CMK (cell line): ENCODE measurements at places on chromosomes 11 and 22.

GRCh38 chr11:86688398-86689179 lies 16.2 kb upstream of the ME3 start:
- DNase-seq: no peak

- no peak for DNase-seq
Measured at GRCh38 chr22:24845041-24845898, 39.3 kb downstream of the SGSM1 start.

GRCh38 chr11:6258141-6258540 lies 1.5 kb upstream of the CCKBR start:
- DNase-seq: no peak

GRCh38 chr22:33139937-33140336 lies 81.8 kb upstream of the SYN3 start:
- DNase-seq: no peak

GRCh38 chr11:117303101-117303500 lies 12.0 kb downstream of the BACE1-AS start:
- no peak for DNase-seq

DNA sequence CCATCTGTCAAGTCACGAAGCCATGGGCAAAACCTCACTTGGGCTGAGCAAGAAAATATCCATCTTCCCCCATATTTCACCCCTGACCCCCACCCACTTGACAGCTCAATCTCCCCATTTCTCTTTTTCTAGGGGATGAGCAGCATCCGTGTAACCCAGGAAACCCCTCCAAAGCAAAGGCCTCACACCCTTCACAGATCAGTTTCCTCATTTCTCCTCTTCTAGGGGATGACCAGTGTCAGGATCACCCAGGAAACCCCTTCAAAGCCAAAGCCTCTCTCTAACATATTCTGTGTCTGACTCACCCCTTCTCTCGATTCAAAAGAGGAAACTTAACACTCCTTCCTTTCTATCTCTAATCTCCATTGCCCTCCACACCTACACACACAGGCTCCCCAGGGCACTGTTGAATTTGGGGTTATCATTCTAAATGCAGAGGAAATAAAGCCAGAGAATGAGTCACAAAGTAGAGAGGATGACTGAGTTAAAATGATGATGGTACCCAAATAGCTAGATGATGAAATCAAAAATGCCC lies 439.7 kb downstream of the BUD13 start:
- no peak for DNase-seq

DNA sequence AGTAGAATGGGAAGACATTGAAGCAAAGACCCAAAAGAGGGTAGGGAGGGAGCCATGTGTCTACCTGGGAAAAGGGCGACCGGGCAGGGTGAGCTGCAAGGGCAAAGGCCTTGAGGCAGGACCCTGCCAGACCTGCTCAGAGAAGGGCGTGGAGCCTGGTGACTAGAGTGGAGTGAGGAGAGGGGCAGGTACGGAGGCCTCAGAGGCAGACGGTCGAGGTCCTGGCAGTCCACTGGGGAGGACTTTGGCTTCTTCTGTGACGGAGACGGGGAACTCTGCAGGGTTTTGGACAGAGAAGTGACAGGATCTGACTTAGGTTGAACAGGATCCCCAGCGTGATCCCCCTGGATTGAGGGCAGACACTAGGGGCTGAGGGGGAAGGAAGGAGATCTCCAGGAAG lies 12.9 kb downstream of the RIBC2 start:
- no peak for DNase-seq

DNA sequence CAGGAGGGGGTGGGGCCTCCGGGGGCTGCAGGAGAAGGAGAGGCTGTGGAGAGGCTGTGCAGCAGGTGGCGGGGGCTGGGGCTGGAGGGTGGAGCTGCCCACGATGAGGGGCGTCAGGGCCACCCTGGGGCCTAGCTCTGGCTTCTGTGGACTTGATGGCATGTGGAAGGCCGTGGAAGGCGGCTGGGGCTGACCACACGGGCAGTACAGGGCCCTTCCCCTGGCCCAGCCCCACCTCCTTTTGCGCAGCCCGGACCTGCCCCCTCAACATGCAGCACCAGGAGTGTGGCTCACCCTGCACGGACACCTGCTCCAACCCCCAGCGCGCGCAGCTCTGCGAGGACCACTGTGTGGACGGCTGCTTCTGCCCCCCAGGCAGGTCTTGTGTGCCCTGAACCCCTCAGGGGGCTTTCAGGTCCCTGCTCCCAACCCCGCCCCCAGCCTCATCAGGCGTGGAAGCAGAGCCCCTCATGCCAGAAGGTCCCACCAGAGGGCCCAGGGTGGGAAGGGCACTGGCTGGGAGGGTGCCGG lies 6.1 kb downstream of the MUC5B start:
- no peak for DNase-seq

- DNase-seq: peak; percentile 79
Measured at GRCh38 chr11:68282141-68282860, 10.5 kb upstream of the C11orf24 start.

DNA sequence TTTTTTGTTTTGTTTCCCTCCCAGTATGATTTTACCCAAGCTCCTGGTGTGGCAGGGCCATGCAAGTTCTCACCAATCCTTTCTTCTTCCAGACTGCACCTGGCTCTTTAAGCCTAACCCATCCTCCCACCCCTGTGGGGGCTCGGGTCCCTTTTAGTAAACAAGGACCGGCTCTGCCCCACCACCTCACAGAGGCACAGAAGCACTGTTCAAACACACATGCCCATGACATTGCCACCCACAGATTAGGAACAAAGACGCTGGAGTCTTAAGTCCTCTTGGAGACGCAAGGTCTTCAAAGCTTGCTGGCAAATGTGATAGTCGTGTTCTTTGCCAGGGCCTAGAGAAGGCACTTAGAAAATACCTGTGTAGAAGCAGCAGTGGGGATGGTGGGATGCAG lies 18.9 kb downstream of the UQCR10 start:
- no peak for DNase-seq

GRCh38 chr11:35525501-35526175 lies at the start of gene PAMR1:
PAMR1 (minus strand) TSS chr11:35525616; CDS start chr11:35525585, 31 bp downstream.
- no peak for DNase-seq

DNA sequence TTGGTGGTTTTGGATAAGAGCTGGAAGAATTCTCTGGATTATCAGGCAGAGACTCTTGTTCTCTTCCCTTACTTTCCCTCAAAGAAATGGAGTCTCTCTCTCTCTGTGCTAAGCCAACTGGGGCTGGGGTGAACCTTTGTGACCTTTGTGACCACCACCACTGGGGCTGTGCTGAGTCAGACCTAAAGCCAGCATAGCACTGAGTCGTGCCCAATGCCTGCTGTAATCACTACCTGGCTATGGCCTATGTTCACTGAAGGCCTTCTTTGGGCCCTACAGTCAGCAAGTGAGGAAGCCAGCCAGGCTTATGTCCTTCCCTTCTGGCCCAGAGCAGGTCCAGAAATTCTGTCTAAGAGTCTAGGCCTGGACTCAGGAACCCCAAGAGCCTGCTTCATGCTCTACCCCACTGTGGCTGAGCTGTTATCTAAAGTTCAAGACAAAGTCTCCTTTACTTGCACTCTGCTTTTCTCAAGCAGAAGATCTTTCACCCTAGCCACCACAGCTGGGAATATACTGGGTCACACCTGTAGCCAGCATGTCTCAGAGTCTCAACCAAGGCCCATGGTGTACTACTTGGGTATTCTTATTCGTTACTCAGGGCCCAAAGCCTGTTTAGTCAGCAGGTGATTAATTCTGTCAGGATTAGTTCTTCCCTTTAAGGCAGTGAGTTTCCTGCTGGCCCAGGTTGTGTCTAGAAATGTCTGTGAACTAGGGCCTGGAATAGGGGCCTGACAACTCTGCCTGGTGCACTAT lies 86.0 kb downstream of the EHF start:
- DNase-seq: no peak

GRCh38 chr11:95680169-95680929 lies 109.2 kb downstream of the FAM76B start:
- DNase-seq: no peak

DNA sequence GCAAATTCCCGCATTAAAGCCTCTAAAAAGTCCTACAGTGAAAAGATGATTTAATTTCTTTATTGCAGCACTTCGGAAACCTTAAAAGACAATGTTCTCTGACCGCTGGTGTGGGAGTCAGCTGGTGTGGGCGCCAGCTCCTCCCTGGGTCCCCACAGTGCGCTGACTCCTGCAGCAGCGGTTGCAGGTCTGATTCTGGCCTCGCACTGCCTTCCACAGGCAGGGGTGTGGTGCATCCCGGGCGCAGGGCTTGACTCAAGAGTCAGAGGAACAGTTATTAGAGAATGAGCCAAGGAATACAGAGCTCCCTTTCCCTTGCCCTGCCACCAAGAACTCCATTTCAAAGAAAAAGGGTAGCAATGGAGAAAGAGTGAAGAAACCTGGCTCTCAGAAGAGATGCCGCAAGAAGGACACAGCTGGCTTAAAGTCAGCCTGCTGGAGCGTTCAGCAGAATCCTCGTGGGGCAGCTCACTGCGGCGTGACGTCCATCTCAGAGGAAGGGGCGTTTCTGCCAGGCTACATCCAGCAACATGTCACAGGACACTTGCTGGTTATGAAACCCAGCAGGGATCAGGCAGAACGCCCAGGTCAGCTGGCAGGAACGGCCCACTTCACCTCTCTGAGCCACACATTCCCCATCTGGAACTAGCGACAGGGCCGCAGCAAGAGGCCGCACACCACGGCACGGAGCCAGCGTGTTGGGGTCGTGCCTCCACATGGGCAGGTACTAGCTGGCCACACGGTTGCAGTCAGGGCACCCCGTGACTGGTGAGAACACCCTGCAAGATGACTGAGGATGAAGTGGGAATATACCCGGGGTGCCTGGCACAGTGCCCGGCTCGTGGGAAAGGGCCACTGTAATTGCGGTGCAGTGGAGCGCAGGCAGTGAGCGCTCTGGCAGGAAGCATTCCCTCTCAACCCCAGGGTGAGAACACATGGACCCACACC lies 18.1 kb upstream of the EFCAB6 start:
- no peak for DNase-seq

DNA sequence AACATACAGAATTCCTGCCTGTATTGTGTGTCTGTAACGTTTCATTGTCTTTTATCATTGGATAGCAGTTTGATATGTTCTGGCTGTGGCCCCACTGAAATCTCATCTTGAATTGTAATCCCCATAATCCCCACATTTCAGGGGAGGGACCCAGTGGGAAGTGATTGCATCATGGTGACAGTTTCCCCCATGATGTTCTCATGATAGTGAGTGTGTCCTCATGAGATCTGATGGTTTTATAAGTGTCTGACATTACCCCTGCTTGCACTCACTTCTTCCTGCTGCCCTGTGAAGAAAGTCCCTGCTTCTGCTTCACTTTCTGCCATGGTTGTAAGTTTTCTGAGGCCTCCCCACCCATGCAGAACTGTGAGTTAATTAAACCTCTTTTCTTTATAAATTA lies 19.6 kb upstream of the MTMR2 start:
- DNase-seq: no peak

DNA sequence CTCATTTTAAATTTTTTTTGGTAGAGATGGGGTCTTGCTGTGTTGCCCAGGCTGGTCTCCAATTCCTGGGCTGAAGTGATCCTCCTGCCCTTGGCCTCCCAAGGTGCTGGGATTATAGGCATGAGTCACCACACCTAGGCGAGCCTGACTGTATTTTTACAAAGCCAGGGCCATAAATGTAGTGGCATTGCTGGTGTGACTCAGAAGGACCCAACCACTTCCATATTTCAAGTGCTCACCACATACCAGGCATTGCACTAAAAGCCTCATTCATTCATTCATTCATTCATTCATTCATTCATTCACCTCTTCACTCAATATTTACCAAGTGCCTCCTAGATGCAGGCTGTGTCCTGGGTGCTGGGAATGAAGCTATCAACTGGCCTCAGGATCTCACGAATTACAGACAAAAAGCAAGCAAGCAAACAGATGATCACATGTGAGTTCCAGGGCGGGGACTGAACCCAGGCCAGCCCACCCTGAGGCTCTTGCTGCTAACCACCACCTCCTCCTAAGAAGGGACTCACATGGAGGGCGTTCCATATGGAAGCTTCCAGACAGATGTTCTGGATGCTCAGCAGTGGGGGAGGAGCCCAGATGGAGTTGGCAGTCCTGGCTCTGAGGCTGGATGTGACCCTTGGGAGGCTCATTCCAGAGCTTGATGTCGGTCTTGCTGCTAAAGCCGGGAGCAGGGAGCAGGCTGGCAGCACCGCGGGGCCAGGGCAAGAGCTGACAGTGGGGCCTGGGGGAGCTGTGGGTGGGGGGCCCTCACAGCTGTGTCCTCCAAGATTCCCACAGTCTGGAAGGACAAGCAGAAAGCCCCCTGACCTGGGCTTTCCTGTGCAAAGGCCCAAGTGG lies 158.8 kb downstream of the CTTN start:
- DNase-seq: no peak

GRCh38 chr22:49936018-49936972 lies 17.9 kb downstream of the CRELD2 start:
- peak; percentile 79 for DNase-seq

DNA sequence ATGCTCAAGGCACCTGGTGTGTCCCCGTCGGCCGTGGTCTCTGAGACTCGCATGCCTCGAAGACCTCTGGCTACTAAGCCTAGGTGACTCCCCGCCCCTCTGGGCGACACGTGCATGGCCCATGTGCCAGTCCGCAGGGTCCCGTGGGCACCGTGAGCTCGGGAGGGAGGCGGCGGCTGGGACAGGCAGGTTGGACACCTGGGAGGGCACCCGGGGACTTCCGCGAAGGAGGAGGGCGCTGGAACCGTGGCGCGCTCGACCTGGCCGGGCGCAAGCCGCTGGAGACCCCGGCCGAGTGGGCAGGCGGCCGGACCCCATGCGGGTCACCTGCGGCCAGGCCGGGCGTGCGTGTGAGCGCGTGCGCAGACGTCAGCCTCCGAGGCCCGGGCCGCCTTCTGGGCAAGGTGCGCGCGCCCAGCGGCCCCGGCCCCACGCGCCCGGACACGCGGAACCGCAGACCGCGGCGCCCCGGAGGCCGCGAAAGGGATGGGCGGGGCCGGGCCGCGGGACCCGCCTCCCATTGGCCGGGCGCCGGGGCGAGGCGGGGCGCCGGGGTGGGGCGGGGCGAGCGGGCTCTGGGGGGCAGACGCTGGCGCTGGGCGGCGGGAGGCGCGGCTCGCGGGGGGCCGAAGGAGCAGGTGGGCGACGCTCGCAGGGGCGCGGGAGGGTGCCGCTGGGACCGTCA lies 579 bp upstream of the RASD2 start:
- DNase-seq: no peak

DNA sequence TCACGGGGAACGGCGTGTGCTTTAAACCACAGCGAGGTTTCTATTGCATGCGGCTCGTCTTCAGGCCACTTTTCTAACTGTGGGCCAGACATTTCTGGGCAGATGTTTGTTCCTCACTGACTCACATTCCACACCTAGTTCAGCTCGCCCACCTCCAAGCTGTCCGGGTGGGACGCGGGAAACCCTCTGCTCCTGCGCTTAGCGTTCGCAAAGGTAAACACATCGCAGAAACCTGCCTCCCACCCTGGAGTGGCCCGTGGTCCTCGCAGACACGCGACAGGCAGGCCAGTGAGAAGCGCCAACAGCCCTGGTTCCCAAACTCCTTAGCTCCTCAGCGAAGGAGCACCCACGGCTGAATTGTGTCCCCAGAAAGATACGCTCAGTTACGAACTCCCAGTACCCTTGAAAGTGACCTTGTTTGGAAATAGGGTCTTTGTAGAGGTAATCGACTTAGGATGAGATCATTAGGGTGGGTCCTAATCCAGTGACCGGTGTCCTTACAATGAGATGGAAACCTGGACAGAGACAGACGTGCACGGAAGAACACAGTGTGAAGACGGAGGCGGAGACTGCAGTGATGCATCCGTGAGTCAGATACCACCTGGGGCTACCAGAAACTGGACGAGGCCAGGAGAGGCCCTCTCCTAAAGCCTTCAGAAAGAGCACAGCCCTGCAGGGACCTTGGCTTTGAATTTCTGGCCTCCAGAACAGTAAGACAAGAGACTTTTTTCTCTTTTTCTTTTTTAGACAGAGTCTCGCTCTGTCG lies 82.7 kb downstream of the CELSR1 start:
- no peak for DNase-seq
